NCI-H526 treated with DMSO at 0.1 percent for 48 hours (cell line): ENCODE measurements at places on chromosomes 1 and 21.

DNA sequence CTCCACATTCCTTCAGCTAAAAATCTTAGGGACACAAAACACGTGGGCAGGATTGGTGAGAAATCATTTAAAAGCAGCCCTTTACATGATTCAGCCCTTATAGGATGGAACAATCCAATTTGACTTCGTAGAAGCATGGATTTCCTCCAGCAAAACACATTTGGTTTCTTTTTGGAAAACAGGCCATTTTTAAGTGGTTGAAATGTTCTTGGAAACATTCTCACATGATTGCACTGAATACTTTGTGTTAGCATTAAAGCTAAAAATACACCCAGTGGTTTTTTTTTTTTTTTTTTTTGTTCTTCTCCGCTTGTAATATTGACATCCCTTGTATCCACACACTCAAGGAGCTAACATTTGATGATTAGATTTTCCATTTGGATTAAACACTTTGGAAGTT, 42.1 kb upstream of the ABCG1 start:
- no peak for DNase-seq

GRCh38 chr1:21293537-21294265, 3.4 kb upstream of the ECE1 start:
- DNase-seq, result no peak

- DNase-seq, result no peak
Observed at GRCh38 chr1:30586671-30587070, 136.7 kb downstream of the MATN1 start.

GRCh38 chr21:39707316-39707715, 37.7 kb upstream of the IGSF5 start:
- no peak for DNase-seq

DNA sequence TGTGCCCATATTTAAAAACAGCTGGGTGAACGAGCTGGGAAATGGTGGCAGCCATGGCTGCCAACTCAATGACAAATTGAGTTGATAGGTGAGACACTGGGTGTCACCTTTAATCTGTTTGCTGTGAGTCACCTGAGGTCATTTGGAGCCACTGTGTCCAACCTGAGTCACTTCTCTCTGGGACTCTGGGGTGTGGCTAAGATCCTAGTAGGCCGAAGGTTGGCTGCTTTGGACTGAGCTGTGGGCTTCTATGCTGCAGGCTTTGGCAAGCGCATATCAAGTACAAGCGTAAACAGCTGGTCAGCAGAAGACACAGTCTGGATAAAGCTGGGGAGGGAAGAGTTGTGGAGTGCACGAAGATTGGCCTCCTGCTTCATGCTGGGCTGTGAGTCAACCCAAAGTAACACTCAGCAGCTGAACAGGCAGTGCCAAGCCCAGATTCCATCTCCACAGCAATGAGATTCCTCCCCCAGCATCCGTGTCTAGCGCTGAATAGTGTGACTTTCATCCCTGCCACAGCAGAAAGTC, 24.0 kb downstream of the TEX35 start:
- DNase-seq, result no peak

DNA sequence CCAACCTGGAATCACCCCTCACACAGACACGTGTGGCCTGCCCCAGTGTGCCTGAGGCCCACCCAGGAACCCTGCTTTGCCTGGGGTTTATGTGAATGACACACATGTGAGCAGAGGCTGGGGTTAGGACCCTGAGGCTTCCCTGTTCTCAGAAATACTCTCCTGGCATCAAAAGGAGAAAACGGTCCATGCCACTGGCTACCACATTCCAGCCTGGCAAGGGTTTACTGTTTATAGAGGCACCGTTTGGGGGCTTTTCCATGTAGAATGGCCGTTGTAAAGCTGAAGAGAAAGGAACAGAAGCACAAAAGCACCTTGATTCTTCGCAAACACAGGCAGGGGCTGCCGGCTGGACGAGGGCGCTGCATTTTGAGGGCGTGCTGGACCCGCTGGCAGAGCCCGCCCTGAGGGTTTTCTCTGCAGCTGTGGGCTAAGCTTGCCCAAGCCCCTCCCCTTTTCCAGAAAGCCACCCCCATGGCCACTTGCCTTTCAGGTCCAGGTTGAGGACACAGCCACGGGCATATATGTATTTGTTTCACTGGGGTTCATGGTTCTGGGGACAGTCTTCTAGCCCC, 13.0 kb downstream of the TFF3 start:
- no peak for DNase-seq

DNA sequence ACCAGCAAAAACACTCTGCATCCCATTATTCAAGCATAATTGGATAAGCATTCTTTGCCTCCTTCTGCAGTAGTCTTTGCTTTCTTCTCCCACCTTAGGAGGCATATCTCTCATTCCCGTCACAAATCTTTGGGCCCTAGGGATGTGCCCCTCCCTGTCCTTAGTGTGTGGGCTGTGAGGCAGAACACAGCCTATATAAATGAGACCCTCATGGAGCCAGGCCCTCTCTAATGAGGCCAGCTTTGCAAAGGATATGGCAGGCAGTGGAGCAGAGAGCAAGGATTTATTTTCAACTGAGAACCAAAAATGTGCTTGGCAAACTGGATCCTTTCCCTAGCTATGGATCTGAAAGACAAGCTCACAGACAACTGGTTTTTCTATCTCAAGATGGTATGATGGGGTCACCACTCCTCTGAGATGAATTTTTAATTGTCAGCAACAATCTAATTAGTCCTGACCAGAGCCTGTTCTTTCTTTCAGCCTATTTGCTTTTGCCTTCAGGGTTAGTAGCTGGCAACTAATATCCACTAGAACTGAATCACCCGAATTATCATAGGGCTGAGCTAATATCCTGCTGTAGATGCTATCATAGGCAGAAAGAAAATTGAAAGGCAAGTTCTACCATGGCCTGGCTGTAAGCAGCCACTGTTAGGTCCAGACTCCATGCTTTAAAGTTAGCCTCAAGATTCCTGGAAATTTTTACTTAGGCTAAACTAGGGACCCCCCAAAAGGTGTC, 134.2 kb downstream of the SYT2 start:
- DNase-seq, result no peak

DNA sequence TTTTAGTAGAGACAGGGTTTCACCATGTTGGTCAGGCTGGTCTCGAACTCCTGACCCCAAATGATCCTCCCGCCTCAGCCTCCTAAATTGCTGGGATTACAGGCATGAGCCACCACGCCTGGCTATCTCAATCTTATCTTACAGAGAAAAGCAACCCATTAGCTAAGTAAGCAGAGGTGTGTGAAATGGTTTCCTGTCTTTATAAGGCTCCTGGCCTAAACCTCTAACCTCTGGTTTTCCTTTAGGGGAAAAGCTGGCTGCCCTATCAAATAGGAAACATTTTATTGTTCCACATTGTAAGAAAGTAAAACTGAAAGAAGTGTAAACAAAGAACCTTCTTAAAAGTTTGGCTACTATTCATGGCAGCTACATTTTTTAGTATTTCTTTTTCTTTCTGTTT, 78.3 kb upstream of the MORC3 start:
- DNase-seq, result no peak
